ENCODE measurements at places on chromosomes 6 and 20.
A peak's percentile ranks its signal among the peaks of the same experiment; 100 is the strongest.

- H3K4me1 ChIP-seq = peaks cover 25% of the 10 kb centered on the region
- H3K36me3 ChIP-seq = peaks cover 76% of the 10 kb centered on the region
- H3K4me3 ChIP-seq = peak within 1 kb of the TSS; percentile 82
- no peak for DNase-seq
- peak within 1 kb of the TSS; percentile 81 for H3K27ac ChIP-seq
Observed at GRCh38 chr6:33288921-33289783, at the start of the genes PFDN6 and WDR46. PFDN6 (plus strand) TSS chr6:33289601; CDS start chr6:33289857, 256 bp downstream. WDR46 (minus strand) TSS chr6:33289239; CDS start chr6:33289170, 69 bp downstream.

- H3K27ac ChIP-seq = no peak overlapping the region
- DNase-seq = no peak
- peaks cover 6% of the 10 kb centered on the region for H3K4me1 ChIP-seq
- no peaks in the 10 kb centered on the region for H3K27me3 ChIP-seq
- no peaks in the 10 kb centered on the region for H3K36me3 ChIP-seq
Observed at GRCh38 chr6:16273256-16273655, 34.9 kb downstream of the GMPR start.

GRCh38 chr6:17484201-17484849, 90.9 kb downstream of the CAP2 start:
- no peak for DNase-seq
- H3K27ac ChIP-seq = no peak overlapping the region
- no peaks in the 10 kb centered on the region for H3K36me3 ChIP-seq
- H3K4me3 ChIP-seq = no peak overlapping the region

- no peak for DNase-seq
- peaks cover 26% of the 10 kb centered on the region for H3K4me1 ChIP-seq
- no peaks in the 10 kb centered on the region for H3K36me3 ChIP-seq
- H3K27ac ChIP-seq = no peak overlapping the region
Observed at GRCh38 chr20:31474097-31474436, 860 bp downstream of the DEFB124 start.

- H3K4me3 ChIP-seq = no peak overlapping the region
- no peak overlapping the region for H3K27ac ChIP-seq
- no peaks in the 10 kb centered on the region for H3K27me3 ChIP-seq
- DNase-seq = no peak
- H3K4me1 ChIP-seq = peaks cover 6% of the 10 kb centered on the region
- no peaks in the 10 kb centered on the region for H3K36me3 ChIP-seq
Observed at GRCh38 chr6:46048646-46049297, 33.1 kb upstream of the CLIC5 start.

DNA sequence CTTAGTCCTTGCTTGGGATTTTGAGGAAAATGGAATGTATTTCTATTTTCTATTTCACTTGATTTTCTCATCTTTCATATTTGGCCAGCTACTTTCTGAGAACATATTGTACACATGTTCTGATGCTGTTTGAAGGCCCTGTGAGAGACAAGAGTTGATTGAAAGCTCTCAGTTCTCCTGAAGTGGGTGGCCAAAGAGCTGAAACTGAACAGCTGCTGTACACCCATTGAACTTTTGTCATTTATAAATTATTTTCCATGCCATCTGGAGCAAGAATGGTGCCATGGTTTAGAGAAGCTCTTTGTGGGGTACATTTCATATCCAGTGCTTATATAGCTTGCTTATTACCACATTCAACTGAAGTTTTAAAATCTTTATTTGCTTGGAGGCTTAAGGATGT, 298.3 kb downstream of the PRL start:
- H3K4me3 ChIP-seq = no peak overlapping the region
- no peak overlapping the region for H3K27ac ChIP-seq
- peaks cover 8% of the 10 kb centered on the region for H3K4me1 ChIP-seq
- no peak for DNase-seq
- H3K27me3 ChIP-seq = no peaks in the 10 kb centered on the region
- no peaks in the 10 kb centered on the region for H3K36me3 ChIP-seq

- H3K36me3 ChIP-seq = no peaks in the 10 kb centered on the region
- no peaks in the 10 kb centered on the region for H3K27me3 ChIP-seq
- H3K27ac ChIP-seq = no peak overlapping the region
- no peak overlapping the region for H3K4me3 ChIP-seq
Observed at GRCh38 chr6:37667050-37667814, 30.5 kb downstream of the MDGA1 start.

- no peaks in the 10 kb centered on the region for H3K36me3 ChIP-seq
- H3K4me1 ChIP-seq = no peaks in the 10 kb centered on the region
Observed at GRCh38 chr6:121032268-121033006, 301.8 kb downstream of the TBC1D32 start.

GRCh38 chr20:25254986-25255680, 7.2 kb downstream of the PYGB start:
- peaks cover 84% of the 10 kb centered on the region for H3K4me1 ChIP-seq
- no peak overlapping the region for H3K4me3 ChIP-seq
- H3K27ac ChIP-seq = peak overlapping the region; percentile 63

- DNase-seq = no peak
- no peaks in the 10 kb centered on the region for H3K27me3 ChIP-seq
- no peaks in the 10 kb centered on the region for H3K4me1 ChIP-seq
- H3K4me3 ChIP-seq = no peak overlapping the region
- H3K36me3 ChIP-seq = no peaks in the 10 kb centered on the region
Observed at GRCh38 chr6:163036160-163036645, 308.4 kb downstream of the PACRG start.

GRCh38 chr20:16283978-16284377, 289.3 kb downstream of the KIF16B start:
- no peak for DNase-seq
- no peak overlapping the region for H3K27ac ChIP-seq
- H3K36me3 ChIP-seq = peaks cover 41% of the 10 kb centered on the region
- no peaks in the 10 kb centered on the region for H3K27me3 ChIP-seq
- no peaks in the 10 kb centered on the region for H3K4me1 ChIP-seq

GRCh38 chr20:46683011-46683667, 6.1 kb downstream of the TP53RK start:
- H3K27ac ChIP-seq = peak overlapping the region; percentile 80
- H3K4me3 ChIP-seq = no peak overlapping the region
- H3K4me1 ChIP-seq = peaks cover 28% of the 10 kb centered on the region
- DNase-seq = no peak
- H3K36me3 ChIP-seq = no peaks in the 10 kb centered on the region

DNA sequence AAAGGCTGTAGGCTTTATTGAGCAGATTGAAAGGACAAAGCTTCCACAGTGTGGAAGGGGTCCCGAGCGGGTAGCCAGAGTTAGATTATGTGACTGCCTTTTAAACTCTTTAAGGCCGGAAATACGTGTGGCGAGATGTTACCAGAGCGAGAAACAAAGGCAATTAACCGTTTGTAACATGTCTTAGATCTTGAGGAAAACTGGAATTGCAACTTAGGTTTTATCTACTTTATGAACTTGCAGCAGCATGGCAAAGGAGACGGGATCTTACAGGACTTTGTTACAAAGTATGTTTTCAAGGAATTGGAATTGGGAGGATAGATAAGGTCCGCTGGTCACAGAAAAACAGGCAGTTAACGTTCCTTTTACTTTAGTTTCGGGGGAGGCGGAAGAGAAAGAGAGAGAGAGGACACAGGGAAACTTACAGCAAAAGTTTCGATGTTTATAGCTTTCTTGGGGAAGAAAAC, 594.7 kb upstream of the ADGRB3 start:
- DNase-seq = no peak
- no peak overlapping the region for H3K27ac ChIP-seq
- no peaks in the 10 kb centered on the region for H3K4me1 ChIP-seq
- no peak overlapping the region for H3K4me3 ChIP-seq

DNA sequence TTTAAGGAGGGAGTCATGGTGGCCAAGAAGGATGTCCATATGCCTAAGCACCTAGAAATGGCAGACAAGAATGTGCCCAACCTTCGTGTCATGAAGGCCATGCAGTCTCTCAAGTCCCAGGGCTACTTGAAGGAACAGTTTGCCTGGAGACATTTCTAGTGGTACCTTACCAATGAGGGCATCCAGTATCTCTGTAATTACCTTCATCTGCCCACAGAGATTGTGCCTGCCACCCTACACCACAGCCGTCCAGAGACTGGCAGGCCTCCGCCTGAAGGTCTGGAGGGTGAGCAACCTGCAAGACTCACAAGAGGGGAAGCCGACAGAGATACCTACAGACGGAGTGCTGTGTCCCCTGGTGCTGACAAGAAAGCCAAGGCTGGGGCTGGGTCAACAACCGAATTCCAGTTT, 115.0 kb downstream of the HFE start:
- no peaks in the 10 kb centered on the region for H3K27me3 ChIP-seq
- H3K27ac ChIP-seq = no peak overlapping the region
- H3K4me3 ChIP-seq = no peak overlapping the region
- DNase-seq = no peak

- no peaks in the 10 kb centered on the region for H3K27me3 ChIP-seq
- H3K4me3 ChIP-seq = no peak overlapping the region
- DNase-seq = no peak
- H3K27ac ChIP-seq = no peak overlapping the region
Observed at GRCh38 chr6:103002282-103002681, 1608.8 kb downstream of the GRIK2 start.

DNA sequence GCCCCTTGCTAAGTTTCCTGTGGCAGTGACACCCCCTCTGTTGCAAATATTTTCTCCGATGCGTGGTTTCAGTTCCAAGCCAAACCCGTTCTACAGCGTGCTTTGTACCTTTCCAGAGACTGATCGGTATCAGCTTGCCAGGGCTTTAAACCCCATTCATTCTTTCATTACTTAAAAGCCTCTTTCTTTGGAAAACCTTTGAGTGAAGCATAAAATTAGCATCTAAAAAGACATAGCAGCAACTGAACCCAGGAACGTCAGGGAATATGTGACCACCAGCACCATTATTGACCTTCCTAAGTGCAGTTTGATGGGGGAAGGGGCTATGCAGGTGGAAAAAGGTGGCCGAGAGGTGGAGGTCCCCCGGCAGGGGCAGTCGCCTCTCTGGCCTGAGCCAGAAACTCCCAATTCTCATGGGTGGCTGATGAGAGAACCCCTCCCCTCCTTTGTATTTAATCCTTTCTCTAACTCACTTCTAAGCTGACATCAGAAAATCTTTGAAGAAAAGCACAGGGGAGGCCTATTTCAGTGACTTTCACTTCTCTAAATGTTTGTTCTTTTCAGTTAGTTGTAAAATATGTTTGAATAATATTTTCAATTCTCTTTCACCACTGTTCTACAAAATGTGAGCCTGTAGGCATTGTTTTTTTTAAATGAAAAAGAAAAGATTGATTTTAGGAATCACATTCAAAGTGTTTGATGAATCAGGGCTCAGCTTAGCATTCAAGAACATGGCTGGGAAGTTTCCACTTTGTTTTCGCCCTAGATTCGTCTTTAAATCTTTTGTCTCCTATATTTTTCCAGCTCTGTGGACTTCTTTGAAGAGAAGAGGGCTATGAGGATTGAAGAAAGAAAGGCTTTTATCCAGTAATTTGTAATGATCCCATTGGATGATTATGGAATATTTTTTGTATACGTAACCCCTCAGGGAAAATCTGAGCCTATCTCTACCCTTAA, 89.2 kb downstream of the RSPH3 start:
- no peaks in the 10 kb centered on the region for H3K36me3 ChIP-seq
- no peaks in the 10 kb centered on the region for H3K27me3 ChIP-seq
- no peak for DNase-seq
- H3K4me1 ChIP-seq = peaks cover 16% of the 10 kb centered on the region

GRCh38 chr6:170147832-170148708, 142.8 kb downstream of the DLL1 start:
- DNase-seq = no peak
- no peak overlapping the region for H3K27ac ChIP-seq
- no peaks in the 10 kb centered on the region for H3K36me3 ChIP-seq

- no peak overlapping the region for H3K27ac ChIP-seq
- DNase-seq = no peak
- H3K36me3 ChIP-seq = no peaks in the 10 kb centered on the region
- H3K4me1 ChIP-seq = peaks cover 6% of the 10 kb centered on the region
- H3K27me3 ChIP-seq = no peaks in the 10 kb centered on the region
Observed at GRCh38 chr6:110526726-110527125, 50.3 kb upstream of the SLC22A16 start.

GRCh38 chr6:44956396-44956795, 371.7 kb upstream of the RUNX2 start:
- H3K4me3 ChIP-seq = no peak overlapping the region
- no peaks in the 10 kb centered on the region for H3K36me3 ChIP-seq
- no peaks in the 10 kb centered on the region for H3K4me1 ChIP-seq
- no peak for DNase-seq
- no peaks in the 10 kb centered on the region for H3K27me3 ChIP-seq

DNA sequence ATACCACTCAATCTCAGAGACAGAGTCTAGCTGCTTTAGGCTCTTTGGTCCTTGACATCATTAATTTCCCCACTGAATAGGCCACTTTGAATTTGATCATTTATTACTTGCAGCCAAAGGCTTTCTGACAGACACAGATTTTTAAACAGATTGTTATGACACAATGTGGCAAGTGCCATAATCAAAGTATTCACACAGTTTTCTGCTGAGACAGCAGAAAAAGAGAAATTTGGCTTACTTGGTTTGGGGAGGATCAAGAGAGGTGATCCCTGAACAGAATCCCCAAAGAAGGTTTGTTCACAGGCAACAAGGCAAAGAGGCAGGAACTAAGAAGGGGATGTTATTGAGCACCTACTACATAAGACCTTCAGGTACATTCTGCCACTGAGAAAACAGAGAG, 138.0 kb upstream of the TOP1 start:
- H3K4me3 ChIP-seq = no peak overlapping the region
- no peak overlapping the region for H3K27ac ChIP-seq
- DNase-seq = no peak
- no peaks in the 10 kb centered on the region for H3K36me3 ChIP-seq
- H3K27me3 ChIP-seq = no peaks in the 10 kb centered on the region

- DNase-seq = no peak
- peaks cover 19% of the 10 kb centered on the region for H3K27me3 ChIP-seq
- H3K4me3 ChIP-seq = peak overlapping the region; percentile 57
- peaks cover 27% of the 10 kb centered on the region for H3K4me1 ChIP-seq
Observed at GRCh38 chr20:37347347-37347823, 1.4 kb downstream of the SRC start.

- DNase-seq = no peak
- no peaks in the 10 kb centered on the region for H3K4me1 ChIP-seq
- no peak overlapping the region for H3K27ac ChIP-seq
- no peak overlapping the region for H3K4me3 ChIP-seq
- H3K27me3 ChIP-seq = no peaks in the 10 kb centered on the region
Observed at GRCh38 chr6:137357263-137357947, 136.8 kb downstream of the OLIG3 start.

DNA sequence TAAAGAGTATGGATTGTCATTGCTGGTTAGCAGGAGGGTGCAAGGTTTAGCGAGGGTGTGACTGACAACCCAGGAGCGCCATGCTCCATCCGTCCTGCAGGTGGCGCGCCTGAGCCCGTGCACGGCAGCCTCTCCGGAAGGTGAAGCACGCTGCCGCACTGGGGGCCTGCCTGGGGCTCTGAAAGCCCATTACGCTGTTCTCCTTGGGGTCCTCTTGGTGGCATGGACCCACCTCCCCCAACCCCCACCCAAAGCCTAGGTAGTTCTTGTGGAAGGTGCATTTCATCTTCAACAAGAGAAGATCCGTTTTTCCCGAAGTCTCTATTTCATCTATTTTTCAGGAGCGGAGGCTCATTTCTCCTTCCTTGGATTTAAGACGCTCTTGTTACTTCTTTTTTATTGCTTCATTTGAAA, 197.4 kb upstream of the KCNG1 start:
- H3K27ac ChIP-seq = no peak overlapping the region
- H3K4me1 ChIP-seq = peaks cover 18% of the 10 kb centered on the region
- no peak overlapping the region for H3K4me3 ChIP-seq
- DNase-seq = no peak

Data from esophagus squamous epithelium (tissue), 5 donors.